Activated CD8-positive, alpha-beta memory T cell treated with anti-CD3 and anti-CD28 coated beads for 4 hours (primary cell): ENCODE measurements at places on chromosomes 13 and 19.

DNA sequence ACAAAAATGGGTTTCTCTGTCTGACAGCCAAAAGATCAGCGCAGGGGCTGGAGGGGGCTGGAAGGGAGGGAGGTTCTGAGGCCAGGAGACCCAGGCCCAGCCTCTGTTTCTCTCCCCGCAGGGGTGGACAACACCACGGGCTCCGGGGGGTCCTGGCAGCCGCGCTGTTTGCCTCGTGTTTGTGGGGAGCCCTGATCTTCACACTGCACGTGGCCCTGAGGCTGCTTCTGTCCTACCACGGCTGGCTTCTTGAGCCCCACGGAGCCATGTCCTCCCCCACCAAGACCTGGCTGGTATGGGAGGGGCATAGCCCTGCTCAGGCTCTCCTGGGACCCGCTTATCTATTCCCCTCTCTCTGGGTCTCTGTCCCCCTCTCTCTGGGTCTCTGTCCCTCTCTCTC is 9.6 kb downstream of the CPT1C start:
- no peak for DNase-seq

GRCh38 chr19:39845933-39846677 is at the start of gene FBL:
FBL (minus strand) TSS chr19:39846379; CDS start chr19:39846300, 79 bp downstream.
- DNase-seq: peak; percentile 98

DNA sequence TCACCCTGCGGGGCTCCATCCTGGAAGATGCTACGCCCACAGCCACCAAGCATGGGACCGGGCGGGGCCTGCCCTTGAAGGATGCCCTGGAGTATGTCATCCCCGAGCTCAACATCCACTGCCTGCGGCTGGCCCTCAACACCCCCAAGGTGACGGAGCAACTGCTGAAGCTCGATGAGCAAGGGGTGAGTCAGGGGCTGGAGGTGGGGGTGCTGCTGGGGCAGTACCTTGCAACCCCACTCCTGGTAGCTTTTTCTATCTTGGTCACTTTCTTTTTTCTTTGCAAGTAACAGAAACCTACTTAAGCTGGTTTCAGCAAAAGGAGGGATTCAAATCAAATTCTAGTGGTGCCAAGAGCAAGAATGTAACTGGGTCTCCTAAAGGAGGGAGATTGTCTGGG is 124.1 kb downstream of the DPF1 start:
- no peak for DNase-seq

GRCh38 chr19:50501568-50502475 is 9.2 kb downstream of the JOSD2 start:
- no peak for DNase-seq

- no peak for DNase-seq
Observed at GRCh38 chr13:98847780-98848179, 95.3 kb upstream of the SLC15A1 start.

DNA sequence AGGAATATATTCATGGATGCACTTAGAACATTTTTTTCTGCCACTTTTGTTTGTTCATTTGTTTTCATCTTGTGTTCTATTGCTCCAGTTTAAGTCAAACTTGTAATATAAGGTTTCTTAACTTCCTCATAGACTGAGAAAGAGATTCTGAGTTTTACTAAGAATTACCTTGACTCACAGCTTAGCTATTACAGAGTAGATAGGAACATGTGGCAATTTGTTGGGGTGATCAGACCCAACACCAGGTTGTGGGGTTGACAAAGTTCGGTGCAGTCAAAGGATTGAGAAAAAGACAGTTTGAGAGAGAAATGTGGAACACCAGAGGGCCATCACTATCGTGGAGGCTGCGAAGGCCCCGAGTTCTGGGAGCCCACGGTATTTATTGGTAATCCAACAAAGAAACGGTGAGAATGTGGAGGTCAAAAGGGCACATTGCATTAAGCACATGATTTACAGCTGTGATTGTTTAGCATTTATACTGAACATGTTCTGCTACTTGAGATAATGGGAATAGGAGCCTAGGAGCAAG is 2526.0 kb downstream of the PCDH9 start:
- DNase-seq: no peak

GRCh38 chr19:8486661-8487136 is 15.7 kb downstream of the PRAM1 start:
- DNase-seq: no peak

DNA sequence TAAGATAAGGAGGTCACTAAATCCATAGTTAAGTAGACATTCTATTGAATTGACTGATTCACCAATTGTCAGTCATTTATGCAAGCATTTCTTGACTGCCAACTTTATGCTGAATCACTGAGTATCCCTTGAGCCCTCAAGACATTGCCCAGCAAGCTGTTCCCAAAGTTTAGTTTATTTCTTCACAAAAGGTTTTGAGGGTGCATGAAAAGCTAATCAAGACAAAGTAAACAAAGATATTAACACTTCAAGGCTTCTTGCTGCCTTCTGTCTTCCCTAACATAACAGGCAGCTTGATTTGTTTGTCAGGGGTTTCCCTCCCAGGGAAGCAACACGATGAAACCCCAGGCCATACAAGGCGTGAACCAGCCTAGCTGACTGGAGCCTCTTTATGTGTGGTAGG is 374.4 kb downstream of the SPRY2 start:
- DNase-seq: no peak

DNA sequence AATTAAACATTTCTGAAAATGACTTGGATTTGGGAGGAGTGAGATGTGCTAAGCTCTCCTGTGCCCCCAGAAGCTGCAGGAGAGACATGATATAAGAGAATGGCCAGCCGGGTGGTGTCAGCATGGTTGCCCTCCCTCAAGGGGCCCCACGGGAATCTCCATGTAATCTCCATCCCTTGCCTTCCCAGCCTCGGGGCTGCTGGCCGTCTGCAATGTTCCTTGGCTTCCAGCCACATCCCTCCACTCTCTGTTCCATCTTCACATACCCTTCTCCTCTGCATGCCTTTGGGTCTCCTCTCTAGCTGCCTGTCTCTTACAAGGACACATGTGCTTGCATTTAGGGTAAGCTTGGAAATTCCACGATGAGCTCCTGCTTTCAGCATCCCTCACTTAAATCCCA is 172.0 kb downstream of the TSHZ3 start:
- no peak for DNase-seq

DNA sequence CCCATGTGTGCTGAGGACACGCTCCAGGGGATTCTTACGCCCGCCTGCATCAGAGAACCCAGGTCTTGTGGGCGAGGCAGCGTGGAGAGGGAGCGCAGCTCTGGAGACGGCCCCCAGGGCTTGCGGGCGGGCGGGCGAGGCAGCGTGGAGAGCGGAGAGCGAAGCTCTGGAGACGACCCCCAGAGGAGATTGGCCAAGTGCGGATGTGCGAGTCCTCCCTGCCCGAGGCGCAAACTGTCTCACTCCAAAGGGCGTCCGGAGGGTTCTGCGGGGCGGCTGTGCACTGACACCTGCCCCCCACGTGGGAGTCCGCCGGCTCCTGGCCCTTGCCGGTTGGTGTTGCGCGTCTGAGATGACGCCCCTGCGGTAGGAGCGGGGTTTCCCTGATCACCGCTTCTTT is 39.8 kb downstream of the MCF2L start:
- DNase-seq: no peak

DNA sequence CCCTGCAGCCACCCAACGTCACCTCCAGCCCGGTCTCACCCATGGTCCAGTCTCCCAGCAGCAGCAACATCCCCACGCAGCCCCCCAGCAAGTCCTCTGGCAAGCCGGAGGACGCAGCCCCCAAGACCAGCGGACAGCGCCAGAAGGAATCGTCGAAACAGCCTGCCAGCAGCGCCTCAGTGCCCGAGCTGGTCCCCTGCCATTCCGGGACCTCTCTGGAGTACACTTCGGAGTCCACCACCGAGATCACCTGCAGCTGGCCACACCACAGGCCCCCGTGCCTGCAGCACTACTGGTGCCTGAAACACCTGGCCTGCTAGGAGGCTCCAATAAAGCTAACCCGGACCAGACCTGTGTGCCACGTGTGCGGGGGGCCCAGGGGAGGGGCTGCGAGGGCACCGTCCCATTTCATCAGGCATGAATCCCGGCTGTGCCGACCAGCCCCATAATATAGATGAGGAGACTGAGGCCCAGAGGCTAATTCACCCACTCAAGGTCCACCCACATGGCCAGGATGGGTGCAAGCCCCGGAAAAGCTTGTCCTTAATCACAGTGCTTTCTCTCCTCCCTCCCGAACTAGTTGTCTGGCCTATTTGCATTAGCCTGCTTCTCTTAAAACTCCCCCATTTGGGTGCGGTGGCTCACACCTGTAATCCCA is 6.7 kb downstream of the REEP6 start:
- no peak for DNase-seq

GRCh38 chr19:49167857-49168409 is 10.3 kb downstream of the TRPM4 start:
- no peak for DNase-seq

GRCh38 chr19:7550987-7551761 is 15.7 kb downstream of the PNPLA6 start:
- DNase-seq: no peak

GRCh38 chr13:30341815-30342570 is 34.6 kb upstream of the KATNAL1 start:
- DNase-seq: no peak

- no peak for DNase-seq
Observed at GRCh38 chr13:73820285-73820684, 313.9 kb downstream of the KLF12 start.

GRCh38 chr13:32415019-32415418 is 12.9 kb downstream of the N4BP2L1 start:
- no peak for DNase-seq

- DNase-seq: no peak
Observed at GRCh38 chr19:13102666-13103580, at the start of gene LYL1. LYL1 (minus strand) TSS chr19:13102858; CDS start chr19:13101171, 1,687 bp downstream.

DNA sequence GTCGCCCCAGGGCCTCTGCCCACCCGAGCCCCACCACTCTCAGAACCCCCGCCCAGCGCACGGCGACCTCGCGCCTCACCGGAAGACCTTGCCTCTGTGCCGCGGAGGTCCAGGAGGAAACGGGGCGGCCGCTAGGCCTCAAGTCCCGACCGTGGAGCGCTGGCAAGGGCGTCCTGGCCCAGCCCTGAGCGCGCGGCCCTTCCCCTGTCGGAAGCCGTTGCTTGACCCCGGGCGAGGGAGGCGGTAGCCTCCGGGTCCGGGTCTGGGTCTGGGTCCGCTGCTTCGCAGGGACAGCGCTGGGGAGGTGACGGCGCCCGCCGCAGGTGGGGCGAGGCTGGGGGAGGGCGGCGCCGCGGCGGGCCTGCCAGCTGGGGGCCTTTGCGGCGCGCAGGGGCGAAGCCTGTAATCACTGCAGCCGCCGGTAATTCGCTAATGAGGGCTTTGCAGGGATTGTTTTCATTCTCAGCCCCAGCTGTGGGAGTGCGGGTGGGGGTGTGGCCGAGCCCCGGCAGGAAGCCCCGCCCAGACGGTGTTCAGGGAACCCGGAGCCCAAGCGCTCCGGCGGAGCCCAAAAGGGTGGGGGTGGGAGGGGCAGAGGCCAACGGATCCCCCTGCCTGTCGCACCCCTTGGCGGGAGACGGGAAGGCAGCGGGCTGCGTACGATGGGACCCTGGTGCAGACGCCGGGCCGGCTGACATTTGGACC is 8.6 kb downstream of the C19orf25 start:
- DNase-seq: peak; percentile 47

DNA sequence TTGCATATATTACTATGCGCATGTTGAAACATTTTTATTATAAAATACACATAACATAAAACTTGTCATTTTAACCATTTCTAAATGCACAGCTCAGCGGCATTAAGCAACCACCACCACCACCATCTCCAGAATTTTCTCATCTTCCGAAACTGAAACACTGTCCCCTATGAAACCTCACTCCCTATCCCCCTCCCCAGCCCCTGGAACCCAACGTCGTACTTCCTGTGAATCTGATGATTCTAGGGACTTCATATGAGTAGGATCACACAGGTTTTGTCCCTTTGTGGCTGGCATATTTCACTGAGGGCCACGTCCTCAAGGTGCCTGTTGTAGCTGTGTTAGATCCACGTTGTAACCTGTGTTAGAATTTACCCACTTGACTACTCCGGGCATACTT is 716 bp upstream of the MAP2K2 start:
- DNase-seq: no peak

GRCh38 chr13:101941095-101941783 is 460.6 kb downstream of the FGF14 start:
- DNase-seq: no peak

GRCh38 chr13:72151241-72151640 is 284.2 kb upstream of the DACH1 start:
- DNase-seq: no peak

DNA sequence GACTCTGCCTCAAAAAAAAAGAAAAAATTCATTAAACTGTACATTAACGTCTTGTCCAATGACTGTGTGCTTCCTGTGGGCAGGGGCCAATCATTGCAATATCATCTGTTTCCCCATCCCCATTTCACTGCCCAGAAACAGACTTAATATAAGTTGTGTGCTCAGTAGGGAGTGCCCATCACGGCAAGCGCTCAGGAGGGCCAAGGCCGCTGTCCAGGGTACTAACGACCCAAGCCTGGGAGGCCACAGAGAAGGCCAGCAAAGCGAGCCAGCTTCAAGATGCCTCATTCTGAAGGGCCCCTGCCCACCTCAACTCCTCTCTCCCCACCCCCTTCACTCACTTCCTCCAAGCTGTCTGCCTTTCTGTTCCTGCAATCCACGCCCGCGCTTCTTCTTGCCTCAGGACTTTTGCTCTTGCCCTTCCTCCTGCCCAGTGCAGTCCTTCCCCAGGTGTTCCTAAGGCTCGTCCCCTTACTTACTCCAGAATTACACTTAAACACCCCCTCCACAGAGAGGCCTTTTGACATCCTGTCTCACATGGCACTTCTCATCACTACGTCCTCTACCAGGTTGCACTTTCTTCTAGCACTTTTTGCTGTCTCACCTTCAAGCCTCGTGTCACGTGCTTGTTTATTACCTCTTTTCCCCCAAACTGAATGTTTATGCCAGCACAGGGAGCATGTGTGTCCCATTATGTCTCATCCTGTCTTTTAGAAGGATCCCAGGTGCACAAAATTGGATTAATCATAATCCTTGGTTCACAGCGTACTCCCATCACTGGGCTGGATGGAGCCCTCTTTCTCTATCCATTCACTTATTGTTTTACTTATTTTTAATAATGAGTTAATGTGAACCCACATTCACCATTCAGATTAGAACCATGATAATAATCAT is 11.3 kb upstream of the POU2F2 start:
- no peak for DNase-seq

DNA sequence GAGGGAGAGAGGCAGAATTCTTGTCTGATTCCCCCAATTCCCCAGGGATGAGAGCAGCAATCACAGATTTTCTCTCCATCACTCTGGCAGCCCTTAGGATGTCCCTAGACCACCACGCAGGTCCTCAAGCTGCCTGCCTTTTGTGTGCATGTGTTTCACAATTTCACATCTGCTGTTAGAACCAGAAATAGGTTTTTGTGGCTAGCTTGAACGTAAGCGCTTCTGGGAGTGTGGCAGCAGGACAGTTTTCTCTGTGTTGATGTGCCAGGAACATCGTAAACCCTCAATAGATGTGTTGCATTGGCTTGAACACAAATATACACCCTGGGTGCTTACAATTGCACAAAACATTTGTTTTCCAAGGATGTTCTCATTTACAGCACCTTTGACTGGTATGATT is 78.8 kb upstream of the TMTC4 start:
- DNase-seq: no peak
